Stimulated activated CD8-positive, alpha-beta memory T cell treated with anti-CD3 and anti-CD28 coated beads, Interleukin-2, amount 100 ng/mL, for 1 hour (primary cell): ENCODE measurements at places on chromosomes 3 and 15.

- no peak for DNase-seq
Observed at GRCh38 chr3:68889328-68889727, 43.0 kb downstream of the TAFA4 start.

DNA sequence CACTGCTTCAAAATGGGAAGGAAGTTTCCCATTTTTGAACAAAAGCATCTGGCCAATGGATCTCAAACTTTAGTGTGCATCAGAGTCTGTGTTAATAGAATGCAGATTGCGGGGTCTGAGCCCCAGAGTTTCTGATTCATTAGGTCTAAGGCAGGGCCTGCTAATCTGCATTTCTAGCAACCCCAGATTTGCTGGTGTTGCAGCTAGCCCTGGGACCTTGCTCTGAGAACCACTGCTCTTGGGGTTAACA is 30.7 kb upstream of the USP3 start:
- DNase-seq: no peak

DNA sequence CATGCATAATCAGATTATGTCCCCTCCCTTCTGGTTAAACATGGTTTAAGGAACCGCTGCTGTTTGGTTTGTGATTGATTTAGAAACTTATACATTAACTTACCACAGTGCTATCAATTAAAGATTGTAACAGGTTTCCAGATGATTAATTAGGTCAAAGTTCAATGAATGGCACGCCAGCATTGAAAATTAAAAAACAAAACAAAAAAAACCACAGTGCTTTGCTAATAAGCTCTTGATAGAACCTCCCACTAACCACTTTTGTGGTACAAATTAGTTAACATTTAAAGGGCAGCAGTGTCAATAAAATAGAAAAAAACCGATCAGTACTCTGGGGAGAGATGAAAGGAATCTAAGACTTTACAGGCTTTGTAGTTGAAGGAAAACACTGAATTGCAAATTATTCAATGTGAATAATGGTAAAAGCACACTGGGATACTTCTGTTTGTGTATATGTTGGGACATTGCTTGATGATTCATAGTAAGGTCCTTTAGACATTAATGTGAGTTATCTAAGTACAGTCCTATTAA is 7.6 kb upstream of the C3orf38 start:
- no peak for DNase-seq

GRCh38 chr3:116423945-116424344 is 21.3 kb downstream of the LSAMP start:
- DNase-seq: no peak

- DNase-seq: no peak
Observed at GRCh38 chr3:188683032-188683521, 488.7 kb upstream of the TPRG1 start.

- no peak for DNase-seq
Observed at GRCh38 chr3:196920733-196921132, 21.6 kb downstream of the NCBP2 start.

GRCh38 chr15:58805095-58805494 is 34.0 kb downstream of the MINDY2 start:
- no peak for DNase-seq

GRCh38 chr3:33006571-33007286 is 55.3 kb downstream of the CCR4 start:
- no peak for DNase-seq

DNA sequence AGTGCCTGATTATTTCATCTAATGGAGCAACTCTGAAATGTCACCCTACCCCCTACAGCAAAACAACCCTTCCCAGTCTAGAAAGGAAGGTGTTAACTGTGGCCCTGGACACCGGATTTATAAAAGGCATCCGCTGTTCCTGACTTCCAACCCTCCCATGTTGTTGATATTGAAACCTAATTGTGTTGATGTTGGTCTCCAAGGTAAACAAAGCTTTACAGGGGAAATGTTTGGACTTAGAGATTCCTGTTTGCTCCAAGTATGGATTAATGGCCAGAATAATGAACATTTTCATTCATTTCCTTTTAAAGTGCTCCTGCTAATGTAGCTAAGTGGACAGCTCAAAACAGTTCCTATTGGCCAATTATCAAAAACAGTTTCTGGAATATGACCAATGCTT is 19.4 kb upstream of the LMCD1 start:
- no peak for DNase-seq

DNA sequence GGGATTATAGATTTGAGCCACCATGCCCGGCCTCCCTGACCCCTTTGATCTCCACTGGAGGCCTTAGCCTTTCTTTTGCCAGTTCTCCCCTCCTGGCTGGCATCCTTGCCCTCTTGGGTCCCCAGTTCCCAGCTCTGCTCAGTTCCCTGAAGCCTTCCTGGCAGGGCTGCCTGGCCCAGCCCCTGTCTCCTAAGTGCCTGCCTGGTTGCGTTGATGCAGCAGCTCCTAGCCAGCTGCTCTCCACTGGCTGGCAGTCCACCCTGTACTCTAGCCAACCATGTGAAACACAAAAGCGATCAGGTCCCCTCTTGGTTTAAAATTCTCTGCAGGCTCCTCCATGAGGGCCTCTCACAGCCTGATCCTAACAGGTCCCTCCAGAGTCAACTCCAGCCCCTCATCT is 184.7 kb downstream of the RAB11A start:
- no peak for DNase-seq

DNA sequence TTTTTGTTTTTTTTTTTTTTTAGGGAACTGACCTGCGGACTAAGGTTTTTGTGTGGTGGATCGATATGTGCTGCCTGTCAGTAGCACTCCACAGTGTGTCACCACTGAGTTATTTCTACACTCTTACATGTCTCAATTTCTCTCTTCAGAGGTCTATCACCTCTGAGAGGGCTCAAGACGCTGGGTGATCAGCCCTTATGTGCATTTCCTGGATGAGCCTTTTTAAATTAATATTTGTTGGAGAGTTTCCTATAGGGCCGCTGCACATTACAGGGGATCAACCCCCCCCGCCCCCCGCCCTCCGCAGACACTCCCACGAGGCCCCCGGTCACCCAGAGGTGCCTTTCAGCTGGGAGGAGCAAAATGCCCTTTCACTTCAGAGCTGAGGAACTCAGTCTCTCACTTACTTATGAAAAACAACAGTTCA is 34.5 kb upstream of the AP4E1 start:
- no peak for DNase-seq

GRCh38 chr3:197559651-197560050 is 3.9 kb upstream of the BDH1 start:
- DNase-seq: no peak

DNA sequence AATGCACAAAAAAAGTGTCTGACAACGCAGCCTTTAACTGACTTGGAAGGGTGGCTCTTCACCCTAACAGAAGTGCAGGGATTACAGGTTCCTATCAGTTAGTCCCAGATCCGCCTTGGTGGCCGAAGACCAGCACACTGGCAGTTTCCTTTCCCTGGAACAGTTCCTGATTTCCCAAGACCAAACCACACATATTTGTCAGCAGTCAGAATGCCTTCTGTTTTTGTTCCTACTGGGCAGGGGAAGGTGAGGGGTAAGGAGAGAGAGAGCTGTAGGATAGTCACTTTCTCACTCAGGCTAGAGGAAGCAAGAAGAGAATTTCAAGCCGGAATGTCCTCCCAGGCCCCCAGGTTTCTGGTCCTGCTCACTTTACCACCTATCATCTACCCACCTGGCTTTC is 9.2 kb downstream of the CXCR6 start:
- DNase-seq: no peak

DNA sequence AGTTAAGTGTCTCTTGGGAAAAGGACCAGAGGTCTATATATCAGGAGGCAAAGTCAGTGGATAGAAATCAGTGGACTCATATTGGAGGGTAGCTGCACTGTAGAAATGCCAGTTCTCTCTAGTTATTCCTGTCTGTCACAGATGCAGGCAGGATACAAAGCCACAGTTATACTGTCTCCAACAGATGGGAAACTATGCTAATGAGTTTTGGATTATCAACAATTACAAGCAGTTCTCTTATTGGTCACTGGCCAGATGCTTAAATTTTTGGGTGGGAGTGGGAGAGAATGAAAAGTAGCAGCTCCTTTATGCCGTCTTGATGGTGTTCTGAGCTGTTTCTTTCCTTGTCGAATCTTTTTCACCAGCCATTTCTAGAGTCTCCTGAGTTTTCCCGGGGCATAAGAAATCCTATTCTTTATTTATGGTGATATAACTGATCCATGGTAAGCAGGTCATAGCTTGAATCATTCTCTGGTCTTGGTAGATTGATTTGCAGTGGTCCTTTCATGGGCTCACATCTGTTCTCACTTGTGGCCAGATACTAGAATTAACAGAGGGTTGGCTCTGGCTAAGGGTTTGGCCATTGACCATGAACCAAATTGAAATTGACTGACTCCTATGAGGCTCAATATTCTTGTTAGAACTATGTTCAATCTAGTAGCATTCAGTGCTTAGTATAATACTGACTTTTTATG is 44.6 kb upstream of the RBMS3 start:
- no peak for DNase-seq

DNA sequence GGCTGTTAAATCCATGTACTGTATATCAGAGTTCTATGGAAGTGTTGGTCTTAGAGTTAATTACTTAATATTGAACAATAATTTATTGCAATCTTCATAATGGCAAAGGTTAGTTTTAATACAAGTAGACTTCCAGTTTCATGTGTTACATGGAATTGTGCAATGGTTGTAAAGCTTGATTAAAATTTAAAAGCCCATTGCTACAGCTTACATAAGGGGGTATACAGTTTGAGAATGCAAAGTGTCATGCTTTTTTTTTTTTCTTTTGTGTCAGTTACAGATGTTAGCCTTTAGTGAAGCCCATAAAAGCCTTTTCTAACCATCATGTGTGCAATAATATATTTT is 22.0 kb downstream of the CNOT10 start:
- no peak for DNase-seq

DNA sequence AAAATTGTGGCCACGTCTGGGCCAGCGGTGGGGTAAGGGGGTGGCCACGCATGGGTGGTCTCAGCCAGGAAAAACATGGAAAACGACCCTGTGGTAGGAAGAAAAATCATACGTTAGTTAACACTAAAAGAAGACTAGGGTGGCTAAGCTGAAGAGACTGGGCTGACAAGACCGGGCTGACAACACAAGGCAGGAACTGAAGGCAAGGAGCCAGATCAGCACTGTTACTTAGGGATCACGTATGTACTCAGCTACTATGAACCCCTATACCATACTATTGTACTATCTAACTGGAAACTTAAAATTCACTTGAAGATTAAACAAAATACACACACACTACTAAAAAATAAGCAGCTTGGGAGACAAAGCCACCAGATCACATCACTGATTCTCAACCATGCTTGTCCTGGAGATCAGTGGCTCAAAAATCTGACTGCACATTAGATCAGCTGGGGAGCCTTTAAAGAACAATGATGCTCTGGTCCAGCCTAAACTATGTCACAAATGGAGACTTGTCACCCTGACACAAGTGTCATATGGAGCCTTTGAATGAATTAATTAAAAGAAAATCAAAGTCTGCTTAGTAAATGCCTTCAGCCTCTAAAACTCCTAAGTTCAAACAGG is 442.2 kb downstream of the SHQ1 start:
- no peak for DNase-seq

GRCh38 chr15:66848116-66848515 is 146.1 kb downstream of the SMAD6 start:
- no peak for DNase-seq

- DNase-seq: no peak
Observed at GRCh38 chr3:146653978-146654377, 48.8 kb upstream of the PLSCR5 start.

DNA sequence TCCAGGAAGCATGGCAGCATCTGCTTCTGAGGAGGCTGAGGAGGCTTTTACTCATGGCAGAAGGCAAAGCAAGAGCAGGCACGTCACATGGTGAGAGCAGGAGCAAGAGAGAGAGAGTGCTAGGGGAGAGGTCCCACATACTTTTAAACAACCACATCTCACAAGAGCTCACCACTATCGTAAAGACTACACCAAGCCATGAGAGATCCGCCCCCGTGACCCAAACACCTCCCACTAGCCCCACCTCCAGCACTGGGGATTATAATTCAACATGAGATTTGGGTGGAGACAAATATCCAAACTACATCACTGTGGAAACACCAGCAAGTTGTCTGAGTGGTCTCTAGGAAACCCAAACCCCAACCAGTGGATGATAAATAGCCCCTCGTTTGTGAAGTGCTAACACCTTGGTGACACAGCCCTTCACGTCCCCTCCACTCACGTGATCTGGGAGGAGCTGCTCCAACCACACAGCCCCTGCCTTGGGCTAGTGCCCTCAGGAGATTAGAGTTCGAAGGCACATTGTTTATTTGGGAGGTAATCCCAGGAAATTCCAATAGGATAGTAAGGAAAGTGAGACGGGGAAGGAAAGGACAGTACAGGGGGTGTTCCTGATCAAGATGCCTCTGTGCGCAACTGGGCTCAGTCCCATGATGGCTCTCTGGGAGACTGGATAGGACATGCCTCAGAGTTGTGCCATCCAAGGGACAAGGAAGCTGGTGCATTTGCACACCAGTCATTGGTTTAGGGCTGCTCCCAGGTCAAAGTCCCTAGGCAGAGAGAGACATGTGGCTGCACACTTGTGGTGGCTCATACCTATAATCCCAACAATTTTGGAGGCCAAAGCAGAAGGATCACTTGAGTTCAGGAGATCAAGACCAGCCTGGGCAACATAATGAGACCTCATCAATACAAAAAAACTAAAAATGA is 80.6 kb upstream of the CTNNB1 start:
- no peak for DNase-seq

DNA sequence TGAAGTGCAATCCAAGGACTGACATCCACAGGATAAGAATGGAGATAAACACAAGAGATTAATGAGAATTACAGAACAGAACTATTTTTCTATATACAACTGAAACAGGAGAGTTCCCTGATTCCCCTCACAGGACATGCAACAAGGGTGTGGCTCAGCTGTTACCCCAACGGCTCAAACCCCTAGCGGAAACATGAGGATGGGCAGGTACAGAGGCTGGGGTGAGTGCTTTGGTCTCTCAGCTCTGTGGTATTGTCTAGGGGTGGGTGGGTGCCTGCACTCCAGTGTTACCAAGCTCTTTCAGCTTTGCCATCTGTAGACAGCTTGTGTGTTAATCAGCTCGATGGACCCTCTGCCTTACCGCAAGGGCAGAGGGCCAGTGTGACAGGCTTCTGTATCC is 17.8 kb upstream of the LRIG1 start:
- no peak for DNase-seq

DNA sequence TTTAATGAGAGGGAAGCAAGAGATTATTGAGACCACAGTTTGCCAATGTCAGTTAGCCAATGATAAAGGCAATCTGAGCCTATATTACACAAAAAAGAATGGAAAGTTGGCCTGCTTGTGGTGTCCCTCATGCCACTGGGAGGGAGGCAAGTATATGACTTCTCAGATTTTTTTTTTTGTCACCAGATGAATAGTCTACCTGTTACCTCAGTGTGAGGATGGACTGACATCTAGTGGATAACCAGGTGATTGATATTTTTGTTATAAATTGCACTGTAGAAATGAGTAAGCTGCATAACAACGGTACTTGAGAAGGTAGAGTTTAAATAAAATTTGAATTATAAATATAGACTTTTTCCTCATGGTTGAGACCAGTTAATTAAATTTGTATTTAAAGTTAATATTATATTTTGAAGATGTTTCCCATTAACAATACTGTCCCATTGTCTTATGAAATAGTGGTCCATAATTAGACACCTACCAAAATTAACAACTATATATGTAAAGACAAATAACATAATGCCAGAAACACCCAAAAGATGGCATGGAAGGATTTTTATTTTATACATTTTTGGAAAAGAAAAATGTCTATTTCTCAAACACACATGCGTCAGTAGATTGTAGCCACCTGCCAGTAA is 237.8 kb upstream of the GADL1 start:
- DNase-seq: no peak
